T-helper 1 cell treated with Interleukin-12 subunit alpha and Interleukin-12 subunit beta and Interleukin-4 antibody, amounts not matched to agents 30 ng/mL and 1 ng/mL, for 36 hours (primary cell): ENCODE measurements at places on chromosomes 5 and 9. TPM values are rescaled to one million over a fixed set of nuclear protein-coding genes. Genes with fewer than 3 reads are reported as not detected.

Gene GAPT
- total RNA-seq: not detected in 2 replicates

Gene CDH6
- not detected in 2 replicates for total RNA-seq

Gene NR5A1
- total RNA-seq: not detected in 2 replicates

Gene PRRT1B
- total RNA-seq: not detected in 2 replicates

Gene MYOZ3
- total RNA-seq: 0.10 TPM in 1 of 2 replicates, not detected in the other

Gene OR13D1
- total RNA-seq: not detected in 2 replicates

Gene CHSY3
- not detected in 2 replicates for total RNA-seq

Gene SLC27A6
- not detected in 2 replicates for total RNA-seq

Gene KCNV2
- total RNA-seq: not detected in 2 replicates

Gene GRXCR2
- not detected in 2 replicates for total RNA-seq

Gene CARTPT
- total RNA-seq: not detected in 2 replicates

Gene TMEM215
- total RNA-seq: not detected in 2 replicates

Gene ABL1
- 33.8 and 35.1 TPM in 2 replicates for total RNA-seq

Gene FIBCD1
- total RNA-seq: not detected in 2 replicates

Gene CDC20B
- total RNA-seq: 0.12 and 0.17 TPM in 2 replicates

Gene CCDC183
- total RNA-seq: 0.42 and 0.56 TPM in 2 replicates

Gene LHX3
- not detected in 2 replicates for total RNA-seq

Gene CTXN3
- total RNA-seq: not detected in 2 replicates

Gene ATG10
- total RNA-seq: 4.2 and 4.4 TPM in 2 replicates

Gene APBB3
- 26.5 and 28.4 TPM in 2 replicates for total RNA-seq

Gene AGXT2
- total RNA-seq: not detected in 2 replicates

Gene IL3
- total RNA-seq: 5.0 and 6.0 TPM in 2 replicates

Gene NOL6
- total RNA-seq: 51.2 and 51.4 TPM in 2 replicates

Gene OSMR
- total RNA-seq: 0.17 and 0.25 TPM in 2 replicates

Gene ANKRD55
- total RNA-seq: 6.4 and 7.5 TPM in 2 replicates

Gene SOHLH1
- total RNA-seq: not detected in 2 replicates

Gene C5orf34
- 5.7 and 6.5 TPM in 2 replicates for total RNA-seq

Gene GCNT4
- total RNA-seq: 2.2 and 2.4 TPM in 2 replicates

Gene APC
- total RNA-seq: 26.8 and 27.7 TPM in 2 replicates

Gene PCDHB4
- total RNA-seq: not detected in 2 replicates

Gene CNTFR
- total RNA-seq: not detected in 2 replicates

Gene NUDCD2
- total RNA-seq: 27.7 and 30.2 TPM in 2 replicates

Gene C5orf22
- 26.2 and 28.1 TPM in 2 replicates for total RNA-seq
